ENCODE measurements at places on chromosomes 6 and 20.
A peak's percentile ranks its signal among the peaks of the same experiment; 100 is the strongest.

DNA sequence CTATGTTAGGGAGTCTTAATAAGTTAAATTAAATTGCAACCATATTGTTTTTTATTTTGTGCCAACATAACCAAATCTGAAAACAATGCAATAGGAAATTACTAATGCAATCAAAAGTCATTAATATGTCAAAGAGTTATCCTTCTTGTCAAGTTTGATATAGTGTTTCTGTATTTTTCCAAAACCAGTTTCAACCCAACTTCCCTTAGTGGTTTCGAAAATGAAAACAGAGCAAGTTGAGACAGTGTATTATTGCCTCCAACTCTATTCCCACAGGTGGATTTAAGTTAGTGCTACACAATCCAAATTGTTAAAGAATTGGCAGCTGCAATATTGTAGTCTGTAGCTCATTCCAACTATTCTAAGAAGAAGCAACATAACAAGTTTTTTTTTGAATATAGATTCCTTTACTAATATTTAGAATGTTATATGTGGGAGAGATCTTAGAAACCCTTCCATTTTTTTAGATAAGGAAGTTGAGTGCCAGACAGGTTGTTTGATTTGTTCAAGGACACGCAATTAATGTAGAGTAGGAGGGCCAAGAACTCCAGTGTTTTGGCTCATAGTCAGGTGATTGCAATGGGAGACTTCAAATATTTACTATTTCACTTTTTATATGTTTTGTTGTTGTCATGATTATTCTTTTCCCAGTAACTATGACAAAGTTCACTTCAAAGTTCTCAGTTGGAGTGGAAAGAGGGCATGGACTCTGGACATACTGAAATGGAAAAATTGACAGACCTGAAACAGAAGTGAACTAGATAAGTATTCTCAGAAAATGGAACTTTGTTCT, 282.4 kb upstream of the HSF2 start:
- DNase-seq, result no peak

- DNase-seq, result no peak
Measured at GRCh38 chr6:33936886-33937285, 133.1 kb upstream of the MLN start.

- no peak for DNase-seq
Measured at GRCh38 chr6:12348530-12349511, 58.7 kb downstream of the EDN1 start.

DNA sequence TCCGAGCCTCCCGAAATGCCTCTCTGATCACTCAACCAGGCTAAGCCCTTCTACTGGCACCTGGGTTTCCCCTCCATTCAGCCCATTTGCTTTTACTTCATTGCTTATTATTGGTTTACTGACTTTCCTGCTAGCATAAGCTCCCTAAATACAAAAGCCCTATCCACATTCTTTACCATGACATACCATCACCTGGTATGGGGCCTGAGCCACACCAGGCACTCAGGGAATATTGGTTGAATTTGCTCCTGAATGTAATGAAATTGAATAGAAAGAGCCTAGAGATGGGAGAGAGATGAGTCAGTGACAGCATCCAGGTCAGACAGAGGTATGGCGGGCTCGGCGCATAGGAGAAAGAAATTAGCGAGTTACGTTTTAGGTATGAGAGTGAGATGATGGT, 120.0 kb downstream of the CD164 start:
- DNase-seq, result no peak

DNA sequence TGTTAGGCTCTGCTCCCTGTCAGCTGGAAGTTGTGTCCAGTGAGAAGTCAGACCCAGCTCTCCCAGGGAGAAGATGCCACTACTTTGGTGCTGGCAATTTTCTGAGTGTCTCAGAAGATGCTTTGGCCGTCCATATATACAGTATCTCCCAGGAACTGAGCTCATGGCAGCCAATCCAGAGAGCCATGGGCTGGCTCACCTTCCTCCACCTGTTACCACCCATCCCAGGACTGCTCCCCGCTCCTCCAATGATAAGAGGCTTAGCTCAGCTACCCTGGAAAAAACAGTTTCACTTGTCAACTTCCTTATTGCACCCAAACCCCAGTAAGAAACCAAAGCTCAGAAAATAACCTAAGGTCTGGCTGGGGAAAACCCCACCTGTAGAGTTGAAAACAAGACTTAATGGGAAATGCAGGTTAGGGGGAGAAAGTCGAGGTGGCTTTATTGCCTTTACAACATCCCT, at the start of gene BNIP5:
Gene BNIP5, minus strand, starts transcription at position 110 of the 463 bp plus-strand sequence. CDS start 6,198 bp downstream, outside the sequence.
- DNase-seq, result no peak

DNA sequence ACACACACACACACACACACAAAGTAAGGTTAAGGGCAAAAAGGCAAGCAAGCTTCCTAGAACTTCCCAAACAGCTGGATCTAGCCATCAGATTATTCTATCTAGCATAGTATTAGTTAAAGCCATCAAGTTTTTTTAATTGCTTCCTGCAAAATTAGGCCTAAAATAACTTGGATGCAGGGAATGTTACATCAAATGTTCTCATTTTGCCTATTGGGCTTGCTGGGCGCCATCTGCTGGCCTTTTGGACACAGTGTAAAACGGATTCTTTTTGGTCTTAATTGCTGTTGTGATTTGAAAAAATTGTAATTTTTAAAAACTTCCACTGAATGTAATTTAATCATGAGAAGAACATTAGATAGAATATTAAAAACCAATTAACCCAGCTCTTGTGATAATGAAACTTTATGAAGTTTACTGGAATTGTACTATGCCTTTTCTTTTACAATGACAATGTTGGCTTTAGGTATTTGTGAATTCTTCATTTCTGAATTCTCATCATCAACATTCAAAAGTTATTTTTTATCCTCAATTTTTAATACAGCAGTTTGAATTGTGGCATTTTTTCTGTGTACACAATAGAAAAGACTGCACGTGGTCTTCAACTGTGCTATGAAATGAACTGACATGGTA, 6.8 kb downstream of the MKKS start:
- DNase-seq, result peak; percentile 60

DNA sequence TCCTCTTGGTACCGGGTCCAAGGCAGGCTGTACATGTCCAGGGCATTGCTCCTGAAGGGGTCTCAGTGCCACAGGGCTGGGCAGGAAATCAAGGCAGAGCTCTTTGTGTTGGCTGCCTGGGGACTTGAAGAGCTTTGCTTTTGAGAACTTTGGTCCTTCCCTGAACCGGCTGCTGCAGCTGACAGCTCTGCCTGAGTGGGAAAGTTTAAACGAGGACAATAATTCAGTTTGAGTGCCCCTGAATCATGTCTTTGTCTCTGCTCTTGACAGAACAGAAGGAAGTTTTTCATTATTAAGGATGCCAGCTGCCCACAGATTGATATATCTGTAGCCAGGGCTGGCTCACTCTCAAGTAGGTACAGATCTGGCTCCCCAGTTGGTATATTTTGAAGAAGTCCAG, 56.1 kb downstream of the ANKRD6 start:
- DNase-seq, result no peak

GRCh38 chr6:5723841-5724691, 282.7 kb downstream of the NRN1 start:
- DNase-seq, result no peak

DNA sequence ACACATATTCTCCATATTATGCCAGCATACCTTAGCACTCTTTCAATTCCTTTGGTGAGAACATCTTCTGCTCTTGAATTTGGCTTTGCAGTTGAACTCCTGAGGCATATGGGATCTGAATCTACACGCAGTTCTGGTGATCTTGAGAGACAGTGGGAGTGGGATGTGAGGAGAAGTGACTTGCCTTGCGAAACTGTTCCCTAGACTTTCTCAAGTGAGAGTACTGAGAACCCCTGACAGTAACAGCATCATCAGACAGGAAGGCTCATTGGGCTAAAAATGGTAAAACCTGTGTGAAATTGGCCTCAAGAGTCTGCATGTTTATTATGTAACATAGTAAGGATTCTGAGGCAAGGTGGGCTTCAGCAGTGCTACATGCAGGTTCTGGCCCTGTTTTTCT, 49.1 kb upstream of the CEP85L start:
- no peak for DNase-seq

DNA sequence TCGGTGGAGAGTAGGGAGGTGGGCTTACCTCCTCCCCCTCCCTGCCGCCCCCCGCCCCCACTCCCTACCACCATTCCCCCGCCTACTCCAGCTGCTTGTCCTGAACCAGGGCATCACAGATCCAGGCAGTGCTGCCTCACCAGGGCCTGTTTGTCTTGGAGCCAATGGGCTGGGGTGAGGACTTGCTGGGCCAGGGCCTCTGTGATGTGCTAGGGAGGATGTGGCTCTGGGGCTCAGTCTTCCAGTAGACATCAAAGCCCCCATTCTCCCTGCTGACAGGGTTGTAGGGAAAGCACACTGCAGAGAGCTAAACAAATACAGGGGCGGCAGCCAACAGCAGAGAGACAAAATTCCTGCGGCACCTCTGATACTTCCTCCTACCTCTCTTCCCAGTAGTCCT, 48.2 kb upstream of the NXT1 start:
- no peak for DNase-seq

All from NCI-H446 (cell line).